Lower lobe of right lung (tissue), 2 donors: ENCODE measurements at places on chromosomes 1 and 21. TPM values are rescaled to one million over a fixed set of nuclear protein-coding genes. Genes with fewer than 3 reads are reported as not detected.

KCNJ10 gene
- 0.15 TPM for total RNA-seq

RIPPLY3 gene
- total RNA-seq = 0.44 TPM

UBL4B gene
- not detected for total RNA-seq

C1QB gene
- total RNA-seq = 1,524 TPM

DNA sequence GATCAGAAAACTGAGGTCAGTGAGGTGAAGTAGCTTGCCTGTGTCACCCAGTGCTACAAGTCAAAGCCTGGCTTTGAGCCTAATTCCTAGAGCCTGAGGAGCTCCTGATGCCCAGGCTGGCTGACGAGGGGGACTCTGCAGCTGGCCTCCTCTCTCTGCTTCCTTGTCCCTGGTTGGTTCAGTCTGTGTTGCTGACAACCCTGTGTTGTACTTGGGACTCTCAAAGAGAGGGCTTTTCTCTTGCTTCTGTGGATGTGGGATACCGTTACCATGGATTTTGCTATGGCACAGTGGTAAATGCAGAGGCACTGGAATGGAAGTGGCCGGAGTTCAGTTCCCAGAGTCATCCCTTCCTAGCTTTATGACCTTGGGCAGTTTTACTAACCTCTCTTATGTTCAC, 8.0 kb downstream of the VWA5B1 start:
- no peaks in the 10 kb centered on the region for H3K4me1 ChIP-seq
- H3K27ac ChIP-seq = no peak overlapping the region
- H3K4me3 ChIP-seq = no peak overlapping the region

GRCh38 chr21:45299026-45299863, 11.6 kb upstream of the POFUT2 start:
- H3K4me1 ChIP-seq = peaks cover 50% of the 10 kb centered on the region
- peak; percentile 44 for DNase-seq
- no peaks in the 10 kb centered on the region for H3K36me3 ChIP-seq

- peaks cover 13% of the 10 kb centered on the region for H3K4me1 ChIP-seq
- no peak overlapping the region for H3K27ac ChIP-seq
- no peaks in the 10 kb centered on the region for H3K36me3 ChIP-seq
- H3K4me3 ChIP-seq = no peak overlapping the region
Observed at GRCh38 chr1:16091296-16091695, 17.8 kb upstream of the FAM131C start.

GRCh38 chr21:30434033-30434631, 4.1 kb downstream of the KRTAP13-4 start:
- H3K4me1 ChIP-seq = no peaks in the 10 kb centered on the region
- no peak for DNase-seq
- no peaks in the 10 kb centered on the region for H3K27me3 ChIP-seq
- no peak overlapping the region for H3K4me3 ChIP-seq
- H3K36me3 ChIP-seq = no peaks in the 10 kb centered on the region

- peaks cover 16% of the 10 kb centered on the region for H3K4me1 ChIP-seq
- H3K27me3 ChIP-seq = no peaks in the 10 kb centered on the region
- H3K27ac ChIP-seq = peak overlapping the region; percentile 79
Observed at GRCh38 chr1:117060441-117061317, 553 bp downstream of the TTF2 start.

DNA sequence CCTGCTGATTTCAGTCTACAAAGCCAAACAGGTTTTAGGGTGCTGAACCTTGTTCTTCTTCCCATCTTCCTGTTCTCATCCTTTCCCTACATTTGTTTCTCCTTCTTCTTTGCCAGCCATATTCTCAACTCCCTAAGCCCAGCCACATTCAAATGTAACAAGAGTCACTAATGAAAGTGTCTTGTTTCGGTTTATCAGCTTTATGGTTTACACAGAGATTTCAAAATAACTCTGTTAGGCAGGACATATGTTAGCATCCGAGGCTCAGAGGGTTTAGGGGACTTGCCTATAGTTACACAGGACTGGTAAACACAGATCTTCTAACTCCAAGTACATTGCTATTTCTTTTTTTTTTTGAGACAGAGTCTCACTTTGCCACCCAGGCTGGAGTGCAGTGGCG, 61.3 kb downstream of the NDUFS5 start:
- H3K4me3 ChIP-seq = no peak overlapping the region
- peaks cover 8% of the 10 kb centered on the region for H3K27me3 ChIP-seq
- no peak overlapping the region for H3K27ac ChIP-seq
- peaks cover 12% of the 10 kb centered on the region for H3K4me1 ChIP-seq
- no peaks in the 10 kb centered on the region for H3K36me3 ChIP-seq

DNA sequence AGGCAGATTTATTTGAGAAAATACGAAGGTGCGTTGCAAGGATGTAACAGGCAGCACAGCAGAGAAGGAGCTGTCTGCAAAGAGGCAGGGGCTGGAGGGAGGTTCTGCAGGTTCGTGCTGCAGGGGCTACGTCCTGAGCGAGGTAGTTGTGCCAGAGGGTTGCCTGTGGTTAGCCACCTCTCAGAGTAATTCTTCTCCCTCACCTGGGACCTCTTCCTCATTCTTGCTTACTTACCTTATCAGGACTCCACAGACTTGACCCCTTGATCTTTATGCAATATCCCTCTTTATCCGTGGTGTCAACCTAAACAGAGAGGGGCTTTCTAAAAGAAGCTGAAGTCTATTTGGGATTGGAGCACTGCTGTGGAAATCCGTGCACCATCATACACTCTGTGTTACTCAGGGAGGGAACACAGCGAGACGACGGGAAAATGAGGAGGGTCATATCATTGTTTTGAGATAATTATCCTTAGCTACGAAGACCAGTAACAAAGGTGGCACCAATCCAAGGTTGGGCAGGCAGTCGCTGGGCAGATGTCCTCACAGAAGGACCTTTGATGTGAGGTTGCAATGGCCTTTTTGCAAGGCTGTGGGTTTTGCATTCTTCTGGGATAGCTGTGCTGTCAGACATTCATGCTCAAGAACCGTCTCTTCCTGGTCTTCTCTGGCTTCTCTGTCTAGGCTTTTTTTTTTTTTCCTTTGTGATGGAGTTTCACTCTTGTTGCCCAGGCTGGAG, 82.8 kb downstream of the WDR4 start:
- H3K27ac ChIP-seq = no peak overlapping the region
- no peaks in the 10 kb centered on the region for H3K36me3 ChIP-seq
- no peak overlapping the region for H3K4me3 ChIP-seq
- no peak for DNase-seq
- H3K4me1 ChIP-seq = no peaks in the 10 kb centered on the region
- H3K27me3 ChIP-seq = peaks cover 4% of the 10 kb centered on the region

DNA sequence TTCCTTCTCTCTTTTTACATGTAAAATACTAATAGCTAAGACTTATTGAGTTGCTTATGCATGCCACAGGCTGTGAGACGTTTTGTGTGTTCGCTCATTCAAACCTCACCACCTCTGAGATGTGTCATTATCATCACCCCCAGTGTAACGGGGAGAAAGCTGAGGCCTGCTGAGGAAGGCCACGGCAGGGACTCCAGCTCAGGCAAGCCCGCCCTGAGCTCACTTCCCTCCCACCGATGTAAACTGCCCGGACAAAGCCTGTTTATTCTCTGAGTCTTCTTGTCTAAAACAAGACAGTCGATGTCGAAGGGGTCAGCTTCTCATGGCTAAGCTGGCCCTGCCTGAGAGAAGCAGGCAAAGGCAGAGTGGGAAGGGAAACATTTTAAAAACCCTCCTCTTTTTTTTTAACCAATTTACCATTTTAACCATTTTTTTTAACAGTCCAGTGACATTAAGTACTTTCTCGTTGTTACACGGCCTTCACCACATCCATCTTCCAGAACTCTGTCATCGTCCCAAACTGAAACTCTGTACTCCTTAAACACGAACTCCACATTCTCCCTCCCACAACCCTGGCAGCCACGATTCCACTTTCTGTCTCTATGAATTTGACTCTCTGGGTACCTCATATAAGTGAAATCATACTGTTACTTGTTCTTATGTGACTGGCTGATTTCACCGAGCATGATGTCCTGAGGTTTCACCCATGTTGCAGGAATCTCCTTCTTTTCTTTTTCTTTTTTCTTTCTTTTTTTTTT, 204.8 kb upstream of the GALNT2 start:
- no peak overlapping the region for H3K27ac ChIP-seq
- no peak overlapping the region for H3K4me3 ChIP-seq
- no peaks in the 10 kb centered on the region for H3K36me3 ChIP-seq
- H3K27me3 ChIP-seq = no peaks in the 10 kb centered on the region

DNA sequence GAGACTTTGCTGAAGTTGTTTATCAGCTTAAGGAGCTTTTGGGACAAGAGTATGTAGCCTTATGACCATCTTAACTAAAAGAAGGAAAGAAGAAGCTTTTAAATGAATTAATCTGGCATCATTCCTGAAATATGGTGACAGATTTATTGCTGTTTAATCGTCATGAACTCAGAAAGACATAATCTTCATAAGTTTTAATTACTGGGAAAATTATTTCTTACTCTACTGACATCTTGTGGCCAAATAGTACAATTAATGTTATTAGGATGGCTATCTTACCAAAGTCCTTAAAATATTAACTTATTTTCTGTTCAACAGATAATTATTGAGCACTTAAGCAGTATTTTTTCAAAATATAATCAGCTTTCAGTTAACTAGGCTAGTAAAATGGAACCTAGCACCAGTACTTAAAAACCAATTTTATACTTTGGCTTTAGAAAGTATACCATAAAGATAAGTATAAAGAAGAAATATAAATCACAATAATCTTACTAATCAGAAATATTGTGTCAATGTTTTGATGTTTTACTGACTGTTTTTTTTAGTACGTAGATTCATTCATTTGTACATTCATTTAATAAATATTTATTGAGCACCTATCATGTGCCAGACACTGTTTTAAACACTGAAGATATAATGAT, 34.7 kb upstream of the GPR25 start:
- no peak overlapping the region for H3K4me3 ChIP-seq
- H3K27me3 ChIP-seq = no peaks in the 10 kb centered on the region
- no peak overlapping the region for H3K27ac ChIP-seq
- no peak for DNase-seq
- H3K4me1 ChIP-seq = no peaks in the 10 kb centered on the region

GRCh38 chr1:28913786-28914227, 562 bp upstream of the EPB41 start:
- H3K4me1 ChIP-seq = peaks cover 19% of the 10 kb centered on the region
- no peaks in the 10 kb centered on the region for H3K36me3 ChIP-seq
- no peak for DNase-seq
- H3K27me3 ChIP-seq = no peaks in the 10 kb centered on the region

DNA sequence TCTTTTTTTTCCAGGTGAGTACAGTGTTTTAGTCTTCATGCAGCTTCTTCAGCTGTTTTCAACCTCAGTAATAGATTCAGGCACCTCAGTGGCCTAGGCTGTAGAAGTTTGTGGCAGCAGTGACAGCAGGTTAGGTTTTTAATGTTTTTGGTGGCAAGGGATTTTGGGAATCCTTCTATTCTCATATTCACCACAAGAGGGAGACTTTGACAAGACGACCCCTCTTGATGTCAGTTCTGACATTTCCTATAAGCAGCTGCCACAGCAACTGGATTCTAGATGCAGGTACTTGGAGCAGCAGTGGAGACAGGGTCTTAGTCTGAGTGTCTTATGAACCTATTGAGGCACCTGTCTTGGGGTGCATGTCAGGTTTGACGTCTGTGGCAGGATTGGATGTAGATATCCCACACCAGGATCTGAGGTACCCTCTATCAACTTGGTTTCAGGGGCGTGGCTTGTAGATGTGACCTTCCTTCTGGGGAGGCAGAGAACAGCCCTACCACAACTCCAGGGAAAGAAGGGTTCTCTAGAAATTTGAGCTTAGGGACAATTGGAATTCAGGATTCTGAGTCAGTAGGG, 1104.2 kb upstream of the TMPRSS15 start:
- H3K27me3 ChIP-seq = no peaks in the 10 kb centered on the region
- no peak overlapping the region for H3K27ac ChIP-seq
- DNase-seq = no peak
- no peak overlapping the region for H3K4me3 ChIP-seq

- no peaks in the 10 kb centered on the region for H3K36me3 ChIP-seq
- no peak overlapping the region for H3K4me3 ChIP-seq
- H3K27me3 ChIP-seq = peaks cover 3% of the 10 kb centered on the region
- no peak for DNase-seq
Observed at GRCh38 chr21:45818276-45818903, 163.2 kb upstream of the COL6A1 start.

DNA sequence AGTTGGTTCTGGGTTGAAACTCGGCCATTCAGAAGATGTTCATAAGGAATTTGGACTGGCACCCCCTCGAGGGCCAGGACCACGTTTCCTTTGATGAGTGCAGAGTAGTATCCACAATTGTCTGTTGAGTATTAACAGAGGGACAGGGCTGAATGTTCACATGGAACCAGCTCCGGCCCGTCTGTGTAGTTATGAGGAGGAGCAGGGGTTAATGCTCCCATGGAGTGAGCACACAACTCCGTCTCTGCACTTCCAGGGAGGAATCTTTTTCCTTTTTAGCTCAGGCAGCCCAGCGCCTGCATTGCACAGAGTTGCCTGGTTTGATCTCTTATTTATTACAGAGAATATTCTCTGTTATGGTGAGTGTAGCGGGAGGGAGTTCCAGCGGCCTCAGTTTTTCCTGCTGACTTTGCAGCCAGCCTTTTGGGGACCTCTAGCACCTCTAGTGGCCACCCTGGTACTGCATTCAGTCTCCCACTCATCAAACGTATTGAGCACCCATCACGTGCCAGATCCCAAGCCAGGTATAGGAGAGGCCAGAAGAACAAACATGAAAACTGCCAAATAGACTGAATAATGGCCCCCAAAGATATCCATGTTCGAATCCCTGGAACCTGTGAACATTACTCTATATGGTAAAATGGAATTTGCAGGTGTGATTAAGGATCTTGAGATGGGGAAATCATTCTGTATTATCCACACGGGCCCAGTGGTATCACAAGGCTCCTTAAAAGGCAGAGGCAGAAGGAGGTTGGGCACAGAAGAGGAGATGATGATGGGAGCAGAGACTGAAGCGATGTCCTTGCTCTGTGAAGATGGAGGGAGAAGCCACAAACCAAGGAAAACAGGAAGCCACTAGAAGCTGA, 167.7 kb upstream of the CSF3R start:
- H3K36me3 ChIP-seq = no peaks in the 10 kb centered on the region
- no peak overlapping the region for H3K4me3 ChIP-seq
- H3K27ac ChIP-seq = no peak overlapping the region
- no peaks in the 10 kb centered on the region for H3K4me1 ChIP-seq
- DNase-seq = peak; percentile 63
- H3K27me3 ChIP-seq = peaks cover 16% of the 10 kb centered on the region

- H3K4me1 ChIP-seq = peaks cover 12% of the 10 kb centered on the region
- H3K36me3 ChIP-seq = no peaks in the 10 kb centered on the region
- peak overlapping the region; percentile 41 for H3K27ac ChIP-seq
- DNase-seq = no peak
- H3K27me3 ChIP-seq = no peaks in the 10 kb centered on the region
Observed at GRCh38 chr1:109529881-109530456, 9.7 kb upstream of the GPR61 start.

DNA sequence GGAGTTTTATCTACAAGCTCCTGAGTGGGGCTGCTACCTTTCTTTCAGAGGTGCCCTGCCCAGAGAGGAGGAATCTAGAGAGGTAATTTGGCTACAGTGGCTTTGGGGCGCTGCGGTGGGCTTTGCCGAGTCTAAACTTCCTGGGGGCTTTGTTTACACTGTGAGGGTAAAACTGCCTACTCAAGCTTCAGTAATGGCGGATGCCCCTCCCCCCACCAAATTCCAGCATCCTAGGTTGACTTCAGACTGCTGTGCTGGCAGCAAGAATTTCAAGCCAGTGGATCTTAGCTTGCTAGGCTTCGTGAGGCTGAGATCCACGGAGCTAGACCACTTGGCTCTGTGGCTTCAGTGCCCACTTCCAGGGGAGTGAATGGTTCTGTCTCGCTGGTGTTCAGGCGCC, 43.9 kb downstream of the SWT1 start:
- H3K36me3 ChIP-seq = no peaks in the 10 kb centered on the region
- H3K27me3 ChIP-seq = no peaks in the 10 kb centered on the region
- H3K27ac ChIP-seq = no peak overlapping the region
- H3K4me3 ChIP-seq = no peak overlapping the region
- no peaks in the 10 kb centered on the region for H3K4me1 ChIP-seq

GRCh38 chr1:155871390-155871789, 12.0 kb downstream of the SYT11 start:
- no peaks in the 10 kb centered on the region for H3K4me1 ChIP-seq
- no peak overlapping the region for H3K27ac ChIP-seq
- H3K4me3 ChIP-seq = no peak overlapping the region
- H3K36me3 ChIP-seq = no peaks in the 10 kb centered on the region
- no peak for DNase-seq
